ENCODE measurements at places on chromosomes 2 and 18.
A peak's percentile ranks its signal among the peaks of the same experiment; 100 is the strongest.

GRCh38 chr2:45273412-45274249, 264.4 kb upstream of the SIX2 start:
- DNase-seq: no peak

DNA sequence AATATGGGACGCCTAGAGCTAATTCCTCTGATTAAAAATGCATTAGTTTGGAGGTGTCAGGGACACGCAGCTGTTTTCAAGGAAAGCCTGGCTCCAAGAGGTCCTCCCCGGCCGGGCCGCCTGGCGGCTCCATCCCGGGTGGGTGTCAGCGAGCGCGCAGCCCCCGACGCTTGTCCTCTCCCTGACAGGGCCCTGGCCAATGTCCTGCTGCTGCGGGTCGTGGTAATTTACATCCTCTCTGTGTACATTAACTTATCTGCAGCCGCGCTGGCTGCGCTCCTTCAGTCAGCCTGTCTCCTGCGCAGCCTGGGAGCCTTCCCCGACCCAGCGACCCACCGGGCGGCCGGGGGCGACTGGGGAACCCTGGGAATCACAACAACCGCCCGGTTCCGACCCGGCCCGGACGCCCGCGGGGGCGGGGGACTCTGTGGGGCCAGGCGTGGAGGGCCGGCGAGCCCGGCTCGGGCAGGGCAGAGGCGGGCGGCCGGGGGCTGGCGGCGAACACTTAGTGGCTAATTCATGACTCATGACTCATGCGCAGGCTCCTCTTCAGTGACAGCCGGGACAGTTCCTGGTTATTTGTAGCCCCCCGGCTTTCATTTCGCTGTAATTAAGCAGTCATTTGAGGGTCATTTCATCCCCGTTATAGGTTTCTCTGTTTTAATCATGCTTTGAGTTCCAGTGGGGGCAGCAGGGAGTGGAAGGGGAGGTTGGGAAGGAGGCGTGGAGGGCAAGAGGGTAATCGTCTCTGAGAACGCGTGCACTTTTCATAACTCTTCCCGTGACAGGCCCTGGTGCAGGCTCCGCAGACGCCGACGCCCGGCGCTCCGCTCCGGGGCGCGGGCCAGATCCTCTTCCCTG, 141.9 kb upstream of the CTAGE1 start:
- peak; percentile 52 for DNase-seq

DNA sequence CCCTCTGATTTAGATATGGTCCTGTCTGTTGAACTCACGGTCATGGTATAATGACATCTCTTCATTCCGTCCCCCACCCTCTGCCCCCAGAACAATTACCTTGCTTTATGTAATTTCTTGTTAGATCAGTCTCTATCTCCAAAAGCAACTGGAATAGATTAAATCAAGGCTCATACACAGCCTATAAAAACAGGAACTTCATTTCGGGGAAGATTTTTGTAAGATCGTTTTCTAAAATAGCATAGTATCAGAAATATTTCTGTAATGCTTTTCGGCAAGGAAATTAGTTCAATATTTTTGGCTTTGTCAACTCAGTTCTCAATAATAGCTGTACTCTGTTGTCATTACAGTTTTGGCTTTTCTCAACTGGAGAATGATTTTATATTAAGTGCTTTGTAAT, 157.2 kb downstream of the FMNL2 start:
- DNase-seq: no peak

GRCh38 chr2:88310787-88311186, 140.6 kb downstream of the THNSL2 start:
- no peak for DNase-seq

DNA sequence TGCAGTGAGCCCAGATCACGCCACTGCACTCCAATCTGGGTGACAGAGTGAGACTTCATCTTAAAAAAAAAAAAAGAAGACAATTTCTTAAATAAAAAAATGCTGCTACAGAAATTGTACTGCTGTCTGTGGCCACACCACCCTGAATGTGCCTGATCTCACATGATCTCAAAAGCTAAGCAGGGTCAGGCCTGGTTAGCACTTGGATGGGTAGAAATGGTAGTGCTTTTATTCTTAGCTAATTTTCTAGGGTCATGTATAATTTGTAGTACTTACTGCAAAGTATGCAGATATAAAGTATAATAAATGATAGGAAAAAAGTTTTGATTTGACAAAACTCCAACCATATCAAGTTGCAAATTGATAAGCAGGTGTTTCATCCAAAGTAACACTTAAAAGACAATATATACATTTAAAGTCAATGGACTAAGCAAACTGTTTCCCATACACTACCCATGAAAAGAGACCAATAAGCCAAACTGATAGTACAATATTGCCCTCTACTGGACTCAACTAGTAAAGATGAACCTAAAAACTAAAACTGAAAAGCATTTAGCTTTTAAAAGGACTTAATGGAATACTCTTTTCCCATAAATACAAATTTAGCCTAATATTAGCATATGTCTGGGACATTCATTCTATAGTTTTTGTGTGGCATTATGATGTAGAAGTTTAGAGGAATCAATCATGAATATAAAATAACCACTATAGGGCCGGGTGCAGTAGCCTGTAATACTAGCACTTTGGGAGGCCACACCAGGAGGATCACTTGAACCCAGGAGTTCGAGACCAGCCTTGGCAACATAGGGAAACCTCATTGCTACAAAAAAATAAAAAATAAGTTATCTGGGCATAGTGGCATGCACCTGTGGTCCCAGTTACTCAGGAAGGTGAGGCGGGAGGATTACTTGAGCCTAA, 18.6 kb upstream of the PEX13 start:
- DNase-seq: peak; percentile 57

DNA sequence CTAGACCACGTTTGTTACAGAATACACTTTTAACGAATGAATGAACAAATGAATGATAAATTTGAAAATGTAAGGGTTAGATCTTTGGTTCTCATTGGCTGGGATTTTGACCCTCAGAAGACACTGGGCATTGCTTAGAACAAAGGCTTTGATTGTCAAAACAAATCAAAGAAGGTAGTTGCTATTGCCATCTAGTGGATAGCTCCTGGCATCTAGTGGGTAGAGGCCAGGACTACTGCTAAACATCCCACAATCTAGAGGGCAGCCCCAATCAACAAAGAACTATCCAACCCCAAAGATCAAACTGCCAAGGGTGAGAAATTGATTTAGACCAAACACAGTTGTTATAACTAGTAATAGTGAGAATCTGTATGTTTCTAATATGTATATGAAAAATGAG, 552.3 kb downstream of the KCNJ3 start:
- no peak for DNase-seq

GRCh38 chr18:22840606-22841144, 92.5 kb upstream of the RBBP8 start:
- peak; percentile 18 for DNase-seq

DNA sequence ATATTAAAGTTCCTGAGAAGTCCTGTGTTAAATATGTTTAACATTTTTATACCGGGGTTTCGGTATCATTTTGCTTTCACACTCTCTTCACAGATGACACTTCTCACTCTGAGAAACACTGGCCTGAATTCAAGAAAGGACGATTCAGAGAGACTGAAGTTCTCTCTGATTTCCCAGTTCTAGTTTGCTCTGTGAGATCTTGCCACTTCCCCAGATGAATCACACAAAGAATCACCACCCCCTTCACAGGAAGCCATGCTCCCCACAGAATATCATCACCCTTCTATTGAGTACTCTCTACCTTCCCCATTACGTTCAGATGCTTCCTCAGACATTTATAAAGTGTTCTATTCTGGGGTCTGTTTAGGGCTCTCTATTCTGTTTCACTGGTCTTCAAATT, 16.1 kb upstream of the CD207 start:
- no peak for DNase-seq

DNA sequence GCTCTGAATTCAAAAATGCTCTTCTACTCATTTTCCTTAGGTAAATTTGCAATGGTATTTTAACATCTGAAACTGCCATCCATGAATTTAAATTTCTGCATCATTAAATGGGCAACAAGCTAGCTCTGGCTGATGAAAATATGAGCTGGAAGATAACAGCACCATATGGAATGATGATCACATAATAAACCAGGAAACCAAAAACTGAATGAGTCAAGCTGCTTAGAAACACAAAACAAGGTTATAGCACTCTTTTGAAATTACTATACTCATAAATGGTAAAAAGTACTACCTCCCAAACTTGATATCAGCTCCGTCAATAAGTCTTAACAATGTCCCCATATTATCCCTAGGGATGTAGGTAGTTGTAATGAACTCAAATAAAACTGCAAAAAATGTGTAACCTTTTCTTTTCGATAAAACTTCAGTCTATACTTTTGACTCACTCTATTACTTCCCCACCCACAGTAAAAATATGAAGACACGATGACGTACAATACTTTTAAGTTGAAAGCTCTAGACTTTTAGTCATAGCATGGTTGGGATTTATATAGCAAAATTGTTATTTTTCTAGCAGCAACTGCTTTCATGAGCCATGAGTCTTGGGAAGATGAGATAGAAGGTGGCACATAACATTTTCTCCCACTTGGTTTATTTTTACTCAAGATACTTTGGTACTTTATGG, 396.7 kb downstream of the CDH2 start:
- DNase-seq: peak; percentile 3

DNA sequence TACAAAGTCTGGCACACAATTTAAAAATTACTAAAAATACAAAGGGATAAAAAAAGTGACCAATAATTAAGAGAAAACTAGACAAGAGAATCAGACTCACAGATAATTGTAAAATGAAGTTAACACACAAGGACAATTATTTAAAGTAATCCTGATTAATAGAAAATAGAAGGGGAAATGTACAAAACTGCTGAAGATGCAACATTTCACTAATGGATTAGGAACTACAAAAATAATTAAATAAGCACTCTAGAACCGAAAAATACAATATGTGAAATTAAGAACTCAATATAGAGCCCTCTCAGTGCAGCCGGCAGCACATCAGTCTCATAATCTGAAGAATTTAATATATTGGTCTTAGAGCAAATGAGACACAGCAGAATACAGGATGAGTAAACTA, 24.6 kb downstream of the HYCC2 start:
- no peak for DNase-seq

GRCh38 chr2:60959501-60959900, 58.0 kb upstream of the PEX13 start:
- DNase-seq: no peak

- no peak for DNase-seq
Measured at GRCh38 chr2:8862230-8862629, 24.8 kb upstream of the KIDINS220 start.

DNA sequence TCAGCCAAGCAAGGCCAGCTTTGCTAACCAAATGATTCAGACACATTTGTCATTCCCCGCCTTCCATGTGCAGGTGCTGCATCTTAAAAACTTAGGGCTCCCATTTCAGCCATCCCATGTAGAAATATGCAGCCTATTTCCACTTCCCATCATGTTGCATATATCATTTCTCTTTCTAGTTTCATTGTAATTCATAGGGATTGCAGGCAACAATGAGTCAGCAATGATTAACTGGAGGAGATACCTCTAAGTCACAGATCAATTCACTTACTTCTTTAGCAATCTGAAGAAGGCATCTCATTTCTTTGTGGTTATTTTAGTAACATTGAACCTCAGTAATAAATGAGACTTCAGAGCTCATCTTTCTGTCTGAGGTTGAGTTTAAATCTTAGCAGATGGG, 276.1 kb upstream of the PKDCC start:
- DNase-seq: no peak
